ENCODE measurements at places on chromosomes 3 and 15.

GRCh38 chr3:187299611-187300010 is 8.1 kb upstream of the MASP1 start:
- DNase-seq = no peak

GRCh38 chr3:118577055-118577777 is 457.4 kb downstream of the IGSF11 start:
- DNase-seq = no peak

DNA sequence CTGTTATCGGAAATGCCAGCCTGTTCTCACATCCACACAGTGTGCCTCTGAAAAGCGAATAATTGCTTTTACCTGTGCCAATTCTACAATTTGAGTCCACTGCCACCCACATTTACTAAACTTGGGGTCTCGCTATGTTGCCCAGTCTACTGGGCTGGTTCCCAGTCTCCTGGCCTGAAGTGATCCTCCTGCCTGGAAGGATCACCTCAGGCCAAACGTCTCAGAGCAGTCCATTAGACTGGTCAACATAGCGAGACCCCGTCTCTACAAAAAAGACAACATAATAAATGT is 827 bp upstream of the INO80 start:
- DNase-seq = no peak

DNA sequence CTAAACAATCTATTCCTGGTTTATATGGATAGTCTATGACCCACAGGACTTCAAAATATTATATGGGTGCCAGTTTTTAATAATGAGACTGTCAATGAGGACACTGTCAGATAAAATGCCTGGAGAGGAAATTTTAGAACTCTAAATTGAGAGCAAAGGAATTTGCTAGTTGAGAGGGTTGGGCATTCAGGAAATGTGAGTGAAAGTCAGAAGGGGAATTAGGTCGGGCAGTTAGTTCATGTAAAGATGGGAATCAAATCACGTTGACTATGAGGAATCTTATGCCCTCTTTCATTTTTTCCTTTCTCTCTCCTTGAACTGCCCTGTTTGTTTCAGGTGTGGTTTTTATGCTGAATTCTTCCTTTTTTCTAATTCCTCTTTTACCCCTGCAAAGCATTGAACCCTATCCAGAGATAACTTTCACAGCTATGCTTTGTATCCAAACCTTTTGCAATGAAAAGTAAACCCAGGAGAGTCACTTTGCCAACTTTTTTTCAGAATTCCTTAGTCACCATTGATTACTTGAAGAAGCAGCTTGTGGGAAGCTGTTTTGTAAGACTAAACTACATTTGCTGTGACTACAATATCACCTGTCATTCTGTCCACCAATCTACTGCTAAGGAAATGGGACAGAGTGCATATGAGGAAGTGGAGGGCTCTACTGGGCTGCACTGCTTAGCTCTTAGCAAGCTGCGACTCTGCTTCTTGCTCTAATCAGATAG is 27.8 kb downstream of the CHP1 start:
- no peak for DNase-seq

DNA sequence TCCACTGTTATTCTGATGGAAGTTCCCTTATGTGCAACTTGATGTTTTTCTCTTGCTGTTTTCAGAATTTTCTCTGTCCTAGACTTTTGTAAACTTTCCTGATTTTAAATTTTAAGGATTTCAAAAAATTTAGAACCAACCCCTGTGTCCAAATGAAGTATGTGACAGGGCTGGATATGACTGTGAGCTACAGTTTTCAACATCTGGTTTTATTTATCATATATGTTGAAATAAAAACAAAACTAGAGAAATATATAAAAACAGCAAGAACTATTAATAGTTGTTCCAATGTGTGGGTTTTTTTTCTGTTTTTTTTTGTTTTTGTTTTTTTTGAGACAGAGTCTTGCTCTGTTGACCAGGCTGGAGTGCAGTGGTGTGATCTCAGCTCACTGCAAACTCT is 47.4 kb upstream of the PSMD6 start:
- DNase-seq = no peak

- DNase-seq = no peak
These were observed 42.5 kb downstream of the IL1RAP start for GRCh38 chr3:190556351-190556750.

- DNase-seq = no peak
These were observed 41.3 kb downstream of the RPN1 start for GRCh38 chr3:128609294-128609693.

DNA sequence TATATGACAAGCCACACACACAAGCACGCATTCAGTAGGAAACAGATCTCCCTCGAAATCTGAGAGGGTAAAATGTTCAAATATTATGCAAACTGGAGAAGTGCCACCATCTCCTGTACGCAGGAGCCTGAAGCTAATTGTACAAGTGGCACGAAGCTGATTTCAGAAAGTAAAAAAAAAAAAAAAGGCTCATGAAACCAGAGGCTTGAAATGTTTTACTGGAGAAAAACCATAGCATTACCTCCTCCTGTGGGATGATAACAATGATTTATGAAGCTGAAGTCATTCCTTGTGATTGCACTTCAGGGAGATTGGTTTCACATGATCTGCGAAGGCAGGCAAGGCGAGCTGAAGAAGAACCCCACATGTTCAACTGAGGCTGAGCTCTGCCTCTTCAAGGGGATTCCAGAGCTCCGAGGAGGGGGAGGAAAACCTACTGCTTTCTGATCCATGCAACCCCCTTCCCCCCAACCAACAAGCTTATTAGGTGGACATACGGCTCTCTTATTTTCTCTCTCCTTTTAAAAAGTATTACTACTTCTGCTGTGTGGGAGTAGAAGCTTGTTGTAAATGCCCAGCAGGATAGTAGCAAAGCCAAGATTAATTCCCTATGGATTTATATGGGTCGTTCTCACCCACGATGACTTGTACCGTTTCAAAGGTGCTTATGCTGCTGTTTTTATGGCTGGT is 101.1 kb downstream of the GREM1 start:
- no peak for DNase-seq

- no peak for DNase-seq
These were observed at the start of gene MUC4 for GRCh38 chr3:195811756-195812155. MUC4 (minus strand) TSS chr3:195811929; CDS start chr3:195811817, 112 bp downstream.

- DNase-seq = no peak
These were observed 34.2 kb downstream of the ATP2B2 start for GRCh38 chr3:10471054-10471688.

- no peak for DNase-seq
These were observed 653 bp upstream of the WDR6 start for GRCh38 chr3:49006408-49007067.

DNA sequence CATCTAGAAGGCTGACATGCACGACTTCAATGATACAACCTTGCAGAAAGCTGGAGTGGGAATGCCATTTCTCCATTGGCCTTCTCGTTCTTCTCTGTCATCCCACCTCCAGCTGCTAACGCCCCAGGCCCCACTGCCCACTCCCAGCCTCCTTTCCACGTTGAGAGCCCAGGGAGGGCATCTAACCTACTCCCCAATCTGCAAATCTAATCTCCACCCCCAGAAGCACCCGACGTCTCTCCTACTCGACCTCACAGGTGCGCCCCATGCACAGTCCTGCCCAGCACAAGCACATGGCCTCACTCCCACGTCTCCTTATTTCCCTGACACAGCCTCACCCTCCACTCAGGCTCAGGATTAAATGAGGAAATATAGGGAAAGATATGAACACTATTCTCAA is 33.4 kb downstream of the IL12A start:
- DNase-seq = no peak

GRCh38 chr3:197293605-197294237 is 4.7 kb downstream of the DLG1 start:
- DNase-seq = no peak

DNA sequence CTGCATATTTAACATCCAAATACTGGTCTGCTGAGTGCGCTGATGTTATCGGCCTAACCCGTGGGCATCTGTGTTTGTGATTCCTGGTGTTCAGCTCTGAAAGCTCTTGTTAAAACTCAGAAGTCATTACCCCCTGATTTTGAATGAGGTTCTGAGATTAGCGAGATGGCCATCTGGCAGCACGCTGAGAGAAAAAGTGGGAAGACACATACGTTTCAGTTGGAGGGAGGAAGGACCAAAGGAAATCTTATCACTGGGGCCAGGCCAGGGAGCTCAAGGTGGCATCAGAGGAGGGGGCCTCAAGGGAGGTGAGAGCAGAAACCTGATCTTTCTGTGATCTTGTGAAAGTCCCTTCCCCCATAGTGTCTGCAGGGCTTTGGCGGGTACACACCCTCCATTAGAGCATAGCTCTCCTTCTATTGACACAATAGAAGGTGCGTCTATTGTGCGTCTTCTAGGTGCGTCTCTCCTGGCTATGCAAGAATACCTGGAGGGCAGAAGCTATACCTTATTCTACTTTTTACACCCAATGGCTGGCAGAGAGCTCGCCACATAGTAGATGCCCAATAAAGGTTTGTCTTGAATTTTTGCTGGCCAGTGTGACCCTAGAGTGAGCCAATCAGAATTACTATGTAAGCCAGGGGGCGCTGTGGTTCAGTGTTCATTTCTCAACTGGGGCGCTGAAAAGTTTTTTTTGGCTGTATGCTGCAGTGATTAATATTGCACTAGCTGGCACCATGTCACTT is 182.4 kb downstream of the SHQ1 start:
- DNase-seq = no peak

GRCh38 chr3:183188895-183189462 is 26.4 kb upstream of the LAMP3 start:
- DNase-seq = peak; percentile 12

All from cerebellum (tissue), 4 donors.